ENCODE measurements at places on chromosomes 12 and 14.

DNA sequence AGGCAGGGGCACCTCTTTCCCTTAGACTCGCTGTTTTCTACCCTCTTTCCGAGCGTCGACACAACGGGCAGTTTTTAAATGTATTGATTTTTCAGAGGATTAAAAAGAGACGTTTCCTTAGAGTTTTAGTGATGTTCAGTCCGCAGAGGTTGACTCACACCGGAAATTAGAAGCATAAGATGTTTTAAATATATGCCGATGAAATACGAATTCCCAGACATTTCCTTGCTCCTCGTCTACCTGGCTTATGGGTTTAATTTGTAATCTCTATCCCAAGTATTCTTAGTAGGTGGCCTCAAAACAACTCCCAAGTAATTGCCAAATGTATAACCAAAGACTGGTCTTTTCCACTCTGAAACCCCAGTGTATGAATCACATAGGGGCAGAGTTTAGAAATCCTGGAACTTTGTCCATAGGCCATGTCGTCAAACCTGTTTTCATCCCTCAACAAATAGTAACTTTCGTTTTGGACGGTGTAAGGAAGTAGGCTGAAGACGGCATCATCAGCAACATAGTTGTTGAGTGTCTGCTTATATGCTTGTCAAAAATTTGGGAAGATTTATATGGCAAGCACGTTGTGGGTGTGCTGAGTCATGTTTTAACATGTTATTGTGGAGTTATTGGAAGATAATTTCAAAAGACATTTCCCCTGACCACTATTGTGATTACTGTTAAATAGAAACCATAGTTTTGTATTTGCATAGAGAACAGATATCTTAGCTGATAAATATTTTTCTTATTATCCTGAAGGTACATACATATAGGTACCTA, 824 bp downstream of the TBK1 start:
- no peak for DNase-seq

GRCh38 chr14:41154143-41154807, 452.4 kb upstream of the LRFN5 start:
- DNase-seq, result no peak

- DNase-seq, result no peak
Observed at GRCh38 chr12:103529306-103529705, 33.5 kb upstream of the C12orf42 start.

DNA sequence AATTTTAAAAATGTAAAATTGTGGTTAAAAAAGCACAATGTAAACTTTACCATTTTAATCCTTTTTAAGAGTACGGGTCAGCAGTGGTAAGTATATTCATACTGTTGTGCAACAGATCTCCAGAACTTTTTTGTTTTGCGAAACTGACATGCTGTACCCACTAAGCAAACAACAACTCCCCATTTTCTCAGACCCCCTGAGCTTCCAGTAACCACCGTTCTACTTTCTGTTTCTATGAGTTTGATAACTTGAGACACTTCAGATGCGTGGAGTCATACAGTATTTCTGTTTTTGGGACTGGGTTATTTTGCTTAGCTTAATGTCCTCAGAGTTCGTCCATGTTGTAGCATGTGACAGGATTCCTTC, 38.0 kb downstream of the CHST11 start:
- DNase-seq, result no peak

DNA sequence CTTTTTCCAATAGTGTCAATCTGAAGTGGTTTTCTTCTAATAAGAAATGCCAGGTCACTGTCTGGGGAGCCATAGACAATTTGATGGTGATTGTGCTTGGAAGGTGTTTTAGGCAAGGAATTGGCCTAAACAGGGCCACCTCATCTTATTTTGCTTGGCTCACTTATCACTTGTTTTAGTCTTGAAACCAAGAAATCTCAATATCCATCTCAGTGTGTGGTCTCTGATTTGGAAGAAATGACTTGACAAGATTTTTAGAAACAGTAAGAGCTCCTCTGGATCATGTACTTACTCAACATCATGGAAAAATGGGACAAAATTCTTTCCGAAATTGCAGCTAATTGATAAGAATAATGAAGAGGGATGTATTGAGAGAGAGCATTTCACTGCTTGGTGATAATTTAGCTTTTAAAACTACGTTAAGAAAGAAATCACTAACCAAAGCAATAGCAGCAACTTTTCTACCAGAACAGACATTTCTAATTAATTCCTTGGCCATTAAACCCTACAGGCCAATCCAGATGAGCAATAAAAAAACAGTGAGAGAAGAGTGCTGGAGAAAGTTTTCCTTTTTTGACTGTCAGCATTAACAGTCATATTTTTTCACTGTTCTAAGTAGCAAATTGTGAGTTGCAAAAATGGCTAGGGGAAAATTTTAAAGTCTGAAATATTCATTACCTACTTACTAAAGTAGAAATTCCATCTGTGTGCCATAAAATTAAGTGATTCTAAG, 157.3 kb downstream of the AEBP2 start:
- no peak for DNase-seq

GRCh38 chr14:66509874-66510273, 1.9 kb downstream of the GPHN start:
- DNase-seq, result no peak

DNA sequence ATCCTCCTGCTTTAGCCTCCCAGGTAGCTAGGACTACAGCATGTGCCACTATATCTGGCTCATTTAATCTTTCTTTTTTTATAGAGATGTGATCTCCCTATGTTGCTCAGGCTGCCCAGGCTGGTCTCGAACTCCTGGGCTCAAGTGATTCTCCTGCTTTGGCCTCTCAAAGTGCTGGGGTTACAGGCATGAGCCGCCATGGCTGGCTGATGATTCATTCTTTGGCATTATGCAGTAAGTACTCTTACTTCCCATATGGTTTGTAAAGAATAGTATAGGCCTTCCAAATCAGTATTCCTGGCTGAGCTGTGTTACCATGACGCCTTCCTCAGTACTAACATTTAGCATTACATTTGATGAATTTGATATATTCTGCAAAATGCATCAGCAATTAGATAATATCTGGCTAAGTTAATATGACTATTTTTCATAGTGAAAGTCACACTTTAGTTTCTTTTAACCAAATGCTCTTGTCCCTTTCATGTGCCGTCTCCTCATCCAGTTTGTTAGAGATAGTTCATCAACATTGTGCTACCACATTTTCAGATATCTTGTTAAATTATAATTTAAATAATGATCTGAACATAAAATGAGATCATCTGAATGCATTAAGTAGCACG, 3.2 kb upstream of the MIA2 start:
- no peak for DNase-seq

DNA sequence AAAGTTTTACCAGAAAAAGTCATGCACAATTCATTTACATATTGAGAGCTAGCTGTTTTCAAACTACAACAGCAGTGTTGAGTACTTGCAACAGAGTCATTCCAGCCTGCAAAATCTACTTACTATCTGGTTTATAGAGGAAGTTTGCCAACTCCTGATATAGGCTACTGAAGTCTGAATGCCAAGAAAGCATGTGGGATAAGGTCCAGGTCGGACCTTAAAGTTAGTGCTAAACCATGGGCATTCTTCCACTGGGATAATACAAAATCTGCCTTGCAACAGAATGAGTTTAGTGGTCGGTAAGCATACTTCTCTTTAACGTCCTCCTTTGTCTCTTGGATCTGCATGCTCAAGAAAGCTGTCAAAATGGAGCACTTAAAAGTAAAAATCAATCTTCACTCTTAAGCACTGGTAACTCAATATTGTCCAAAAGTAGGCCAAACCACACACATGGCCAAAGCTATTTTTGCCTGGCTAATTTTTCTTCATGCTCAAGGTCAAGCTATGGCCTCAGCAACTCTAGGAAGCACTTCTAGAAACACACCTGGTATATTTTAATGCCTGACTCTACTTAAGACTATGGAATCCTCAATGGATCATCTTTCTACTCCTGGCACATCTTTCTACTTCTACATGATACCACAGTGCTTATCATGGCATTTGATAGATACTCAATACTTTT, 364.9 kb upstream of the KITLG start:
- DNase-seq, result no peak

GRCh38 chr12:21801522-21802288, 27.2 kb upstream of the KCNJ8 start:
- no peak for DNase-seq

DNA sequence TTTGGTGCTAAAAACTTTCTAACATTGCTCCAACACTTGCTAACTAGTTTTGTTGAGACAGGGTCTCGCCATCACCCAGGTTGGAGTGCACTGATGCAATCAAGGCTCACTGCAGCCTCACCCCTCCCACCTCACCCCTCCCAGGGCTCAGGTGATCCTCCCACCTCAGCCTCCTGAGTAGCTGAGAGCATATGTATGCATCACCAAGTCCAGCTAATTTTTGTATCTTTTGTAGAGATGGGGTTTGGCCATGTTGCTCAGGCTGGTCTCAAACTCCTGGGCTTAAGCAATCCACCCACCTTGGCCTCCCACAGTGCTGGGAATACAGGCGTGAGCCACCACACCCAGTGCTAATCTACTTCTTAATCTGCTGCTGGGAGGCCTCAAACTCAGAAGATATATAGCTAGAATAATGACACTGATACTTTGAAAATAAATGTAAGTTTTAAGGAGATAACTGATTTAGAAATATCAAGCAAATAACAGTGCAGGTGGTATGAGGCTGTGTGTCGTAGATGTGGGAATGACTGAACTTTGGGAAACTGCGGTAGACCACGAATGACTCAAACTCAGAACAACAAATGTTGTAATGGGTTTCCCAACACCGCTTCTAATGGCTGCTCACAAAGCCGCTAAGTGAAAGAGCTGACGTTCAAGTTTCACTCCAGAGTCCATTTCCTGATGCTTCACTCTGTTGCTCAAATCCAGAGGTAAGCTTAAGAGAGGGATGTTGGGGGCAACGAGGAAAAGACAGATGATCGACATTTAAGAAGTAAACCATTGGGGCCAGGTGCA, 10.0 kb downstream of the TMCC3 start:
- no peak for DNase-seq

- DNase-seq, result no peak
Observed at GRCh38 chr12:76784600-76785051, 20.7 kb downstream of the ZDHHC17 start.

GRCh38 chr12:69476276-69477017, 6.3 kb downstream of the FRS2 start:
- DNase-seq, result no peak

DNA sequence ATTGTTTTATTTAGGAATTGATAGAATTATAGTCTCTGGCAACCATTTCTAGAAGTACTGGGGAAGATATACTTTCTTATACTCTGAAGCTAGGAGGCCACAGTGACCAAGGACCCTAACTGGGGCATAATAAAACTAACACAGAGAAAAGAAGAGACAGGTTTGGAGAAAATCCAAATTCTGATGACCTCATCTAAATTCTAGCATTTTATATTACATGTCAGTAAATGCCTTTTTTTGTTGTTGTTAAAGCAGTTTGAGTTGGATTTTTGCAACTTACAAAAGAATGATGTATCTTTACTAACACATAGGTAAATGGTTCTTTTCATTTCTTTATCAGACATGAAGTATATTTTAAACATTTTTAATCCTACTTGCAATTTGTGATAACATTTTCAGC, 933.3 kb downstream of the TMTC2 start:
- DNase-seq, result no peak

DNA sequence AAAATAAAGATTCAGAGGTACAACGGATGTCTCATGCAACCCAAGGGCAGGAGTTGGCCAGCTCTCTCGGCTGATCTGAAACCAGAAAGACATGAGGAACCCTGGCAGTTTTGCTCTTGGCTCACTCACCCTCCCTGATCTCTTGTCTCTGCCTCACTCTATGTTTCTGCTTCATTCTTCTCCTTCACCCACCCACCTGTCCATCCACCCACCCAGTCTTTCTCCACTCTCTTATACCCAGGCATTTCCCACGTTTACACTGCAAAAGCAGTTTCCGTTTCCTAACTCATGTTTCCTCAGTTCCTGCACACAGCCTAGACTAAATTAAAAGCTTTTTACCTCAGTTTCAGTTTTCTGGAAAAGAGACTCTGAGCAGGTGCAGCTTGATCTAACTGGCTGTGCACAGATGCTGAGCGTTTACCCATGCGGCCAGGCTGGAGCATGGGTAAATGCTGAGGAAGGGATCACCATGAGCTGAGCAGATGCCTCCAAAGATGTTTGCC, 157.6 kb downstream of the PRKCH start:
- DNase-seq, result no peak

DNA sequence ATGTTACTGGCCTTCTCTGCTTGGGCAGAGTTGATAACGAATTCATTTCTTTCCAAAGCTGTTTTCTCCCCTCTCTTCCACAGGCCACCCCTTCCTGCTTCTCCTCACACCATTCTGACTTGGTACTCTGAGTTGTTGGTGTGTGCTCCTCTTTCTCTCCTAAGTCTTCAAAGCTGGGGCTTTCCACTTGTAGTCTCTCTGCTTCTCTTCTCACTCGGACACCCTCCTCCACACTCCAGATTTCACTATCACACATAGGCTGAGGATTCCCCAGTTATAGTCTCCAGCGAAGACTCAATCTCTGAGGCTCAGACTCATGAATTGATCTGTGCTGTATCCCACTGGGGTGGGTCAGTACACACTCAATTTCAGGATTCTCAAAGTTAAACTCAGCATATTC, 201.0 kb downstream of the SSPN start:
- DNase-seq, result no peak

- DNase-seq, result no peak
Observed at GRCh38 chr12:67964456-67964855, 24.8 kb upstream of the IFNG-AS1 start.

- no peak for DNase-seq
Observed at GRCh38 chr12:49549735-49550692, 11.2 kb downstream of the KCNH3 start.

- no peak for DNase-seq
Observed at GRCh38 chr14:105346876-105347586, 32.5 kb downstream of the PACS2 start.

- DNase-seq, result no peak
Observed at GRCh38 chr14:33679461-33680225, 271.2 kb downstream of the EGLN3 start.

DNA sequence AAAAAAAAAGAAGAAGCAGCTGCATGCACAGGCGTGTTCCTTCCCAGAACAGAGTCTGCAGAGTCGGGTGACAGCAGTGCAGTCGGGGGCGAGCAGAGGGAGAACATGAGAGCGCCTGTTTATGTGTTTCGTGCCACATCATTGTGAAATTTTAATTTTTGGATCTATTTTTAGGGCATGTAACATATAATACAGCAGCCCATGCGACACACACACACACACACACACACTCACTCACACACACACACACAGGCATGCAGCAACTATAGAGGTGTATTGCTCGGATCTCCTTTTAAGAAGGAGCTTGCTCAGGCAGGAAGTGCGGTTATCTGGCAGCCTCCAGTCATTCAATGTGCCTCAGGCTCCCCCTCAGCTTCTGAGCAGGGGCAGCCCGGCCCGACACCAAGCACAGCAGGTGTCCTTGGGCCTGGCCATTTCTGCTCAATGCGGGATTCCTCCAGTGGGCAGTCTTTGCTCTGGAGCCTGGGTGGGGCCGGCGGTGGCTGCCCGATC, 71.8 kb downstream of the ZNF664 start:
- no peak for DNase-seq

GRCh38 chr12:131751335-131751734, 40.4 kb downstream of the SFSWAP start:
- DNase-seq, result no peak

GRCh38 chr14:21505012-21505553, 6.1 kb downstream of the METTL3 start:
- DNase-seq, result no peak

GRCh38 chr12:19018302-19018970, 111.1 kb upstream of the PLEKHA5 start:
- DNase-seq, result no peak

Measured in T-helper 9 cell (primary cell).